Camera-type eye (tissue), 1 donor: ENCODE measurements at places on chromosomes 11 and 22. TPM values are rescaled to one million over a fixed set of nuclear protein-coding genes. Genes with fewer than 3 reads are reported as not detected.

Gene INS
- not detected for total RNA-seq

Gene OR52N4
- not detected for total RNA-seq

Gene HSPB2
- 1.9 TPM for total RNA-seq

Gene SMC1B
- 0.11 TPM for total RNA-seq

Gene TRPM5
- total RNA-seq = 0.11 TPM

Gene NAV2
- 23.4 TPM for total RNA-seq

Gene RASGRP2
- total RNA-seq = 10.9 TPM

Gene FXYD6
- total RNA-seq = 103 TPM

Gene RAB3IL1
- total RNA-seq = 23.4 TPM

Gene MYRF
- 20.1 TPM for total RNA-seq
